ENCODE measurements at places on chromosomes 1 and 21.

DNA sequence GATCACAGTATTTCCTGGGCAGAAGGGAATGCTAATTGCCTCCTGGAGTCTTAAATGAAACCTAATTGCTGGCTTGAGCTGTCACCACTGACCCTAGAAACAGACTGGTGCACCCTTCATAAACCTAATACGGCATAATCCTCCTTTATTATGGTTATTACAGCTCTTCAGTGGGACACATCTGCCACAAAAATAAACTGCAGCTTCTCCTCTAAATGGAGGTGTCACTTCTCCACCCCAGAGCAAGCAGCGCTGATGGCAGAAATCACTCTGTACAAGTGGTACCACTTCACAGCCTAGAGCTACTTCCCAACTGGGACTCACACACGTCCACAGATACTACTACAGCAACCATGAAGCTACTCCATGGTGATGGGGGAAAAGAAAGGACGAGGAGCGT is 11.1 kb downstream of the PTPN14 start:
- DNase-seq, result no peak

- DNase-seq, result no peak
Observed at GRCh38 chr1:246691622-246692495, 32.4 kb upstream of the SCCPDH start.

GRCh38 chr1:93016171-93016570 is 54.9 kb upstream of the DIPK1A start:
- no peak for DNase-seq

- peak; percentile 95 for DNase-seq
Observed at GRCh38 chr21:35932232-35932911, 128.0 kb downstream of the SETD4 start.

- DNase-seq, result no peak
Observed at GRCh38 chr21:36186506-36187399, 30.1 kb downstream of the DOP1B start.

- DNase-seq, result no peak
Observed at GRCh38 chr21:34859976-34860653, 189.0 kb downstream of the RUNX1 start.

DNA sequence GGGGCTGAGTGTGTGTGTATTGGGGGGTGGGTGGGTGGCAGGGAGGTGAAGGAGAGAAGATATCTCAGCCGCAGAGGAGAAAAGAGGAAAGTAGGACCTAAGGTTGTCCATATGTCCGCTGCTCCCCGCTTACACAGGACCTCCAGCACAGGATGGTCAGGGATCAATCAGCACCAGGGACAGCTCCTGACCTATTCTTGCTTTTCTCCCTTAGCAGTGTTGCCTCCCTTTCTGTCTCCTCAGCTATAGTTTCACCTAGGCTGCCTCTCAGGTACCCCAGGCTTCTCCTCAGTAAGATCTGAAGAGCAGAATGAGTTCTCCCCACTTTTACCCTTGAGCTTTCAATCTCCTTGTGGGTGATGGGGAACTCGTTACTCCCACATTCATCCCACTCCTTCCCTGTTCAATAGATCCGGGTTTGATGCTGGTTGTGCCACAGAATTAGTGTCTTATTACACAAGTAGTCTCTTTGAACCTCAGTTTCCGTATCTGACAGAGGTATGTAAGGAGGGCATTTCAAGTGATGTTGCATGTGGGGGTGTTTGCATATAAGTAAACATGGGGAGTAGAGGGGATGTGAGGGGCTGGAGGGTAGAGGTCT is 1.4 kb upstream of the DPH2 start:
- DNase-seq, result peak; percentile 24

DNA sequence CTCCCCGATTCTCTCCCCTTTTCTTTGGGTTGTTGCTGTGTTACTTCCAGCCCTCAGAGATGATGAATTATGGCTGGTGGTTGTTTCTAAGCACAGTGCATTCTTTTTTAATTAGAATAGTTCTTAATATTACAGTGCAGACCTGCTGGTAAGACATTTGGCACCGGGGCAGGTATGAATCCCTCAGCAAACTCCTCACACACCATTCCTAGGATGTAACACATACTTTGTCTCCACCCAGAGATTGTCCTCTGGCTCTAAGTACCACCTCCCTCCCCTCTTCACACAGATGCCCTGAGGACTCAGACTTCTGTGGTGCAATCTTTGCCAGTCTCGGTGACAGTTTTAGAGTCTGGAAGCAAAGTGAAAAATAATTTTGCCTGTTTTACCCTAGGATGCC is 143.1 kb downstream of the HLX start:
- no peak for DNase-seq

DNA sequence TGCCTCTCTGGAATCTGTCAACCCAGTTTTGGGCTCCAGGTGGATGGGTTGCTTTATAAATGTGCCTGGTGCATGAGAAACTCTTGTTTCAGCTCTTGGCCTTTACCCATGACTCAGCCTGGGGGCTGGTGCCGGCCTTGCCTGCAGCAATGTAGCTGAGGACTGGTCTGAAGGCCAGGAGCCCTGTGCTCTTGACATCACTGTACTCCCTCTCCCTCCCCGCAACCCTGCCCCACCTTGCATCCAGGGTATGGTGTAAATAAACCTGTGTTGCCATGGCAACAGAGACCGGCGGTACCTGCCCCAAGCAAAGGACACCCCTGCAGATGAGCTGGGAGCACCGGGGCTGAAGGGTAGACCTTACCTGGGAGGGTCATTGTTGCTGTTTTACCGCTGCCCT is 13.3 kb downstream of the FAM151A start:
- no peak for DNase-seq

- no peak for DNase-seq
Observed at GRCh38 chr21:37427221-37427620, 60.6 kb downstream of the DYRK1A start.

DNA sequence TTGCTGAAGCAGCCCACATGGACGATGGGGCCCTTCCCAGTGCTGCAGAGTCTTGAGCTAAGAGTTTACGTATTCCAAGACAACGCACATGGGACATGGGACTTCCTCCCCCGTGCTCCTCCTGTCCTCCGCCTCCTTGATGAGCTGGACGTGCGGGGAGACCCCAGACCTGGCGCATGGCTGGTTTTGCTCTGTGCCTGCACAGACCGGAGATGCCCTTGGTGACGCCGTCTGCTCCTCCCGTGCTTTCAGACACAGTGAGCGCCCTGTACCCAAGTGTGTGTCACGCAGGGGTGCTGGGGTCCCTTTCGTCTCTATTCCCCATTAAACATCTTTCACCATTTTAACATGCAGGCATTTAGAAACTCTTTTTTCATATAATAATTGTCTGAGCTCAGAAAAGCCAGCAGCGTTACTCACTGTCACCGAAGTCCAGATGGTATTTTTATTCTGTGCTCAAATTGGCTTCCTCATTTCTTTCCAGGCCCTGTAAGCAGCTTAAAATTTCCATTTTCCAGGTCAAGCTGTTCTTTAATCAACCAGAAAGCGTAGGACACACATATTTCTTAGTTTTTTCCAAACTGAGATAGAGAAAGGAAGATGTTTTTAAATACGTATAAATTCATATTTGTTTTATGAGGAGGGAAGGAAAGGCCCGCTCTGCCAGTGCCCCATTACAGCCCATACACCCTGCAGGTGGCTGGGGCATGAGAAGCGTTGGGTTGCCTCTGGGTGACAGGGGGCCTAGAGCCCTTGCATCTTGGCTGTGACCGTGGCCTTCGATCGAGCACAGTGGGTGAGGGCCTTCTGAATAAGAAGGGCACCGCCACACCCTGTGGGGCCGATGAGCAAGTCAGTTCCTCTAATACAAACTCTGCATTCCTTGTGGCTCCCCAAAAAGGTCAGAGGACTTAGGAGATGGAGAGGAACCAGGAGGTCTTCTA is 17.9 kb upstream of the ZBTB21 start:
- no peak for DNase-seq

GRCh38 chr1:145963265-145964019 is 933 bp downstream of the ANKRD34A start:
- no peak for DNase-seq

Measured in endothelial cell of umbilical vein (primary cell).